ENCODE measurements at places on chromosomes 13 and 19. TPM values are rescaled to one million over a fixed set of nuclear protein-coding genes. Genes with fewer than 3 reads are reported as not detected.

DNA sequence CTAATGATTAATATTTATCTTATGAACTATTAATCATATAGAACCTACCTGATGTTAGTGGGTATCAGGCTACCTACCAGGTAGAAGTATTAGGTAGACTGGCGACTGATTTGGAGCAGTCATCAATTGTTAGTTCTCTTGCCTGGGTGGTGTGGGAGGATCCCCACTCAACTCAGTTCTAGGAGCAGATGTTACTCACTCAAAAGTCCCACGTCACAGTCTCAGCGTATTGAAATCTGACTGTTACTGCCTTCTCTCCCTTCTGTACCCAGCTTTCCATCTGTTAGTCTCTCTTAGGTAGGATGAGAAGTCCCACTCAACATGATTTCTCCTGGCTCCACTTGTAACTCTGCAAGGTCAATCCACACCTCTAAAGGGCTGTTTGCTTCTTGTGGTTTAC lies 102.7 kb downstream of the OLFM4 start:
- DNase-seq: no peak

- DNase-seq: no peak
Measured at GRCh38 chr19:35159606-35160005, 5.1 kb downstream of the FXYD5 start.

- peak; percentile 61 for DNase-seq
Measured at GRCh38 chr19:37007587-37008220, 70.5 kb upstream of the ZNF420 start.

GRCh38 chr19:36686365-36687213 lies 823 bp upstream of the ZNF567 start:
- DNase-seq: peak; percentile 10

- DNase-seq: no peak
Measured at GRCh38 chr13:73602295-73602694, 531.9 kb downstream of the KLF12 start.

DNA sequence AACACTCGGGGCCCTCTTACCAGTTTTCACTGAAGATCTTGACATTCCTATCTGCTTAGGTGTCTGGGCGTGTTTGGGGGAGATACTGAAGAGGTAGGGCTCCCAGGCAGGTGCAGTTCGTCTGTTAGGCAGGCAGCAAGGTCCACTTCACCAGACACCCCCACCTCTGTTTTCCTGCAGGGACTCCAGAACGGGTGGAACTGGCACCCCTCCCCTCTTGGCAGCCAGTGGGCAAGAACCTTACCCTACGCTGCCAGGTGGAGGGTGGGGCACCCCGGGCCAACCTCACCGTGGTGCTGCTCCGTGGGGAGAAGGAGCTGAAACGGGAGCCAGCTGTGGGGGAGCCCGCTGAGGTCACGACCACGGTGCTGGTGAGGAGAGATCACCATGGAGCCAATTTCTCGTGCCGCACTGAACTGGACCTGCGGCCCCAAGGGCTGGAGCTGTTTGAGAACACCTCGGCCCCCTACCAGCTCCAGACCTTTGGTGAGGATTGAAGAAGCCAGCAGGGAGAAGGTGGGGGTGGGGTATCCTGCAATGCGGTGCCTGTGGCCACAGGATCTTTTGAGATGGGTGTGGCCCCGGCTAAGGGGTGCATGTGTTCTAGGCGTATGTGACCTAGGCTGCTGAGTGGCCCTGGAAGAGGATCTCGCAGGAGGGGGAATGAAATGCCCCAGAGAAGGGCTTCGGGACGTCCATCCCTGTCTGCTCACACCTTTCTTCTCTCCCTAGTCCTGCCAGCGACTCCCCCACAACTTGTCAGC lies 3.3 kb upstream of the ICAM4 start:
- no peak for DNase-seq

MEGF8 gene
- polyA plus RNA-seq: 27.9 TPM

Measured in right lung (tissue), 10 donors.